ENCODE measurements at places on chromosomes 1 and 21. TPM values are rescaled to one million over a fixed set of nuclear protein-coding genes. Genes with fewer than 3 reads are reported as not detected.

DNA sequence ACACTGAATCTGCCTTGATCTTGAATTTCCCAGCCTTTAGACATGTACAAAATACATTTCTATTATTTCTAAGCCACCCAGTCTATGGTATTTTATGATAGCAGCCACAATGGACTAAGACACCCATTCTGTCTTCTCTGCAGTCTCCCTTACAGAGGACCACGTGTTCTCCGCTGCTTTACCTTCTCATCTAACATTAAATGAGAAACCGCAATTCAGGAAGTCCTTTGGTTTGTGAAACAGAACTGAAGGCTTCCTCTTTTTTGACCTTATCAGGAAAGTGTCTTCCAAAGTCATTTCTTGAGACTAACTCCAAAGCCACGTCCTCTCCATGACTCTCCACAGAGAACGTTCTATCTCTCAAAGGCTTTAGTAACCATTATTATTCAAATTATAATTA lies 560.1 kb downstream of the OMA1 start:
- DNase-seq: no peak
- no peaks in the 10 kb centered on the region for H3K36me3 ChIP-seq
- peaks cover 7% of the 10 kb centered on the region for H3K27me3 ChIP-seq
- peaks cover 3% of the 10 kb centered on the region for H3K4me1 ChIP-seq
- H3K27ac ChIP-seq: no peak overlapping the region

GRCh38 chr1:172003766-172004530 lies 162.7 kb downstream of the DNM3 start:
- H3K36me3 ChIP-seq: peaks cover 2% of the 10 kb centered on the region
- H3K27ac ChIP-seq: peak overlapping the region; percentile 17
- no peak overlapping the region for H3K4me3 ChIP-seq
- no peak for DNase-seq

GRCh38 chr1:116288201-116288598 lies 84.8 kb upstream of the ATP1A1 start:
- no peak for DNase-seq
- peaks cover 5% of the 10 kb centered on the region for H3K4me1 ChIP-seq
- no peak overlapping the region for H3K27ac ChIP-seq
- H3K4me3 ChIP-seq: no peak overlapping the region
- H3K36me3 ChIP-seq: peaks cover 9% of the 10 kb centered on the region
- H3K27me3 ChIP-seq: peaks cover 7% of the 10 kb centered on the region

DNA sequence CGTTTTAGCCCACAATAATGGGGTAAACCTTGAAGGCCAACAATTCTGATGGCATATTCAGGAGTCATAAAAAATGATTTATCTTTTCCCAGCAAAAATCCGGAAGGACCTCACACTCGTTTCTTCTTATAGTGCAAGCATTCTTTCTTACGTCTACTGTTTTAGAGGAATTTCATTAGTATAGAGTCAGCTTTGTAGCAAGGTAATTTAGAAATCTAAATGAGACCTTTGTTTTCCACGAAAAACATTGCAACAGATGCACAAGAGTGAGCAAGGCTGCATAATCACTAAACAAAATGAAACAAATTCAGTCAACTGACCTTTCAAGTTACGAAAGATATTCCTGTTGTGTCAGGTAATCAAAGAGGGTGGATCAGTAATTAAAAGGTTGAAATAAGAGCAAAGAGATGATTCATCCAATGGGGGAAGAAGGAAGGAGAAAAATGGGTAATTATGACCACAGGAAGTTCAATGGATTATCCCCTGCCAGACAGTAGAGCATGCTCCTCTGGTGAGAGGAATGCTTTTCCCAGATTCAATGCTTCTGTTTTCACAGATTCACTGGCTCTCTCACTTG lies 560 bp upstream of the CSDE1 start:
- DNase-seq: no peak
- no peaks in the 10 kb centered on the region for H3K27me3 ChIP-seq
- peaks cover 39% of the 10 kb centered on the region for H3K4me1 ChIP-seq
- H3K4me3 ChIP-seq: peak overlapping the region; percentile 99
- peak overlapping the region; percentile 99 for H3K27ac ChIP-seq
- peaks cover 10% of the 10 kb centered on the region for H3K36me3 ChIP-seq

DNA sequence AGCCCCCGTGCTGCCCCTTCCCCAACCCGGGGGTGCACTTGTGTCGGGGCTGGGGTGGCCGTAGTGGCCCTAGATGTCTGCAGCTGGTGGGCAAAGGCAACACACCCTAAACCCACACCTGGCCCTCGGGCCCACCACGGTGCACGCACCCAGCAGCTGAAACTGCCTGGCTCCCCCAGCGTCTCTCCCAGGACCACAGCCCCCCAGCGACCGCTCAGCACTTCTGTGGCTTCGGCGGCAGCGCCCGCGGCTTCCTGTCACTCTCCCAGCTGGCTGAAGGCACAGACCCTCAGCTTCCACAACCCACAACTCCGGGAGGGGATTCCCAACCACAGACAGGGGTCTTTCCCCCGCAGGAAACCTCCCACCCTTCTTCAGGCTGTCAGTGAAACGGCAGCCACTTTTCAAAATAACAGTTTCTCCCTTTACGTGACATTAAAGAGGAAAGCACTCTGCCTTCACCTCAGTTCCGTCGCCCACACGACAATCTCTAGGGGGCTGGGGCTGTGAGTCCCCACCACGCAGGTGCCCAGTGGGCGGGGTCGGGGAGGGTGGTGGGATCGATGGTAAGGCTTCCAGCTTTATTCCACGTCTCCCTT lies 40.7 kb upstream of the COL6A2 start:
- H3K36me3 ChIP-seq: no peaks in the 10 kb centered on the region
- peak overlapping the region; percentile 19 for H3K4me3 ChIP-seq
- DNase-seq: no peak
- H3K27me3 ChIP-seq: peaks cover 34% of the 10 kb centered on the region
- peaks cover 7% of the 10 kb centered on the region for H3K4me1 ChIP-seq

DNA sequence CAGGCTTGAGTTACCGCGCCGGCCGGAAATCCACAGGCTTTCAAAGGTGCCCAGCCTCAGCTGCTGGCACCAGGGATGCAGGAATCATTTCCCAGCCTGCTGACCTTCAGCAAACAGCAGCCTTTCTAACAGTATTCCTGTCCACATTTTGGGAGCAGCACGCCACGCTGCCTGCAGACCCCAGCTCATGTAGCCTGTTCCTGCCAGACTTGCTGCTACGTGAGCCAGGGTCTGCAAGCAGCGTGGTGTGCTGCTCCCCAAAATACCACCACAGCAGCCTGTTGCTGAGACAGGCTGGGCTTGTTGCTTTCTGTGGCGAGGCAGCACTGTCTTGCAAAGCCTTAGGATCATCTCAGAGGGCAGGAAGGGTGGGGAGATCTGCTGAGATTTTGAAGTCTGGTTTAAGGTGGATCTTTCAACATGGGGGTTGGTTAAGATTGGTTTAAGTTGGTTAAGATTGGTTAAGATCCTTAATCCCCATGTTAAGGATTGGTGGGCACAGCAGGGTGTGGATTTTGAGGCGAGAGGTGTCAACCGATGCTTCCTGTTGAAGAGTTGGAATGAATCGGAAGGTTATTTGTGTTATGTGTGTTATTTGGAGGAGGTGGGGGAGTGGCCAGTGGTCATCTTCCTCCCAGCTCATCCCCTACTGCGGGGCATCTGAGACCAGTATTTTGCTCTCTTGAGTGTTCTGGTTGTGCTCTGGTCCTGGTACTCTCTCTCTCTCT lies 12.9 kb downstream of the FAAH start:
- no peak for DNase-seq
- H3K4me1 ChIP-seq: peaks cover 9% of the 10 kb centered on the region
- H3K27me3 ChIP-seq: no peaks in the 10 kb centered on the region
- H3K36me3 ChIP-seq: peaks cover 4% of the 10 kb centered on the region
- no peak overlapping the region for H3K27ac ChIP-seq

- peaks cover 6% of the 10 kb centered on the region for H3K36me3 ChIP-seq
- H3K4me1 ChIP-seq: peaks cover 4% of the 10 kb centered on the region
- no peak overlapping the region for H3K4me3 ChIP-seq
- no peak overlapping the region for H3K27ac ChIP-seq
Observed at GRCh38 chr1:227225715-227226346, 92.5 kb downstream of the CDC42BPA start.

DNA sequence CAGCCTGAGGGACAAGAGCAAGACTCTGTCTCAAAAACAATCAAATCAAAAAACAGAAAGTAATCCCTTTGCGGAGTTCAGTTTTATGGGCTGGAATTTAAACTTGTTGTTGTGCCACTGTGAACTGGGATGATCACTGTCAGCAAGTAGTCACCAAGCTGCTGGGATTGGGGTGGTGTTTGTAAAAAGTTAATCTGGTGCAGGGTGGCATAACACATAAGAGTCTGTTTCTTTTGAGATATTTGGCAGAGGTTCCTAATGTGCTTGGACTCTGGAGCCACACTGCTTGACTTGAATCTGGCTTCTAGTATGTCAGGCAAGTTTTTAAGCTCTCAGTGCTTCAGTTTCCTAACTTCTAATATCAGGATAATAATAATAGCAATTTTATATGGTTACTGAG lies 6.6 kb downstream of the CLIC4 start:
- peaks cover 6% of the 10 kb centered on the region for H3K27me3 ChIP-seq
- H3K27ac ChIP-seq: no peak overlapping the region
- no peak for DNase-seq
- no peaks in the 10 kb centered on the region for H3K36me3 ChIP-seq
- no peak overlapping the region for H3K4me3 ChIP-seq

DNA sequence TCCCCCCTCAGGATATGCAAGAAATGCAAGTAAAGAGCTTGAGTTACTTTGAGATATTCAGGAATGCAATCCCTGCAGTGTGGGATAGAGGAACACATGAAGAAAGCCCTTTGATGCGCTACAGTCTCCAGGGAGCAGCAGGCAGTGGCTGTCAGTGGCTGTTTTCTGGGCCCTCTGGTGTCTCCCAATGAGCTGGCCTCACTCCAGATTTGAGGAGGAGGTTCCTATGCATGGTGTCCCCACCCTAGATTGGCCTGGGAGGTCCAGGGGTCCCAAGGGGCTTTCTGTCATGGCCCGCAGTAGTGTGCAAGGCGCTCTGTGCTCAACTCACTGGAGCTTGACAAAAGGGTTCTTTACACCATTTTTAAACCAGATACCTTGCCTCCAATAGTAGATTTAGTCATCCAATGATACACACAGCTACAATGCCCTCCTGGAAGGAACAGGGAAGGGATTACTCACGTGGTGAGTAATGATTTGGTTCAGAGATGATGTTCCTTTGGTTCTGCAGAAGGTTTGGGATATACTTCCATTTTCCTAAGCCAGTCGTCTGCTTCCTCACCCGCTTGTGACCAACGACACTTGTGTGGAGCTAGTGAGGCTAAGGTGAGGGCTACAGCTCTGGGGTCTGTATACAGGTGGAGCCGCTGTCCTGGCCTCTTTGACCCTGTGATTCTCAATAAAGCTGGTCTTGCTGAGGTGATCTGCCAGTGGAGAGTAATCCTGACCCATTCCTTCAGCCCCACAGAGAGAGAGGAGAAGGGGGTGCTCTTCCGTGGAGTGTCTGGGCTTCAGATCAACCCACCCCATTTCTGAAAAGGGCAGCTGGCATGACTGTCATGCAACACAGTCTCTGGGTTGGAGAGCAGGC lies 6.6 kb downstream of the BATF3 start:
- H3K36me3 ChIP-seq: peaks cover 3% of the 10 kb centered on the region
- DNase-seq: no peak
- no peak overlapping the region for H3K27ac ChIP-seq

DNA sequence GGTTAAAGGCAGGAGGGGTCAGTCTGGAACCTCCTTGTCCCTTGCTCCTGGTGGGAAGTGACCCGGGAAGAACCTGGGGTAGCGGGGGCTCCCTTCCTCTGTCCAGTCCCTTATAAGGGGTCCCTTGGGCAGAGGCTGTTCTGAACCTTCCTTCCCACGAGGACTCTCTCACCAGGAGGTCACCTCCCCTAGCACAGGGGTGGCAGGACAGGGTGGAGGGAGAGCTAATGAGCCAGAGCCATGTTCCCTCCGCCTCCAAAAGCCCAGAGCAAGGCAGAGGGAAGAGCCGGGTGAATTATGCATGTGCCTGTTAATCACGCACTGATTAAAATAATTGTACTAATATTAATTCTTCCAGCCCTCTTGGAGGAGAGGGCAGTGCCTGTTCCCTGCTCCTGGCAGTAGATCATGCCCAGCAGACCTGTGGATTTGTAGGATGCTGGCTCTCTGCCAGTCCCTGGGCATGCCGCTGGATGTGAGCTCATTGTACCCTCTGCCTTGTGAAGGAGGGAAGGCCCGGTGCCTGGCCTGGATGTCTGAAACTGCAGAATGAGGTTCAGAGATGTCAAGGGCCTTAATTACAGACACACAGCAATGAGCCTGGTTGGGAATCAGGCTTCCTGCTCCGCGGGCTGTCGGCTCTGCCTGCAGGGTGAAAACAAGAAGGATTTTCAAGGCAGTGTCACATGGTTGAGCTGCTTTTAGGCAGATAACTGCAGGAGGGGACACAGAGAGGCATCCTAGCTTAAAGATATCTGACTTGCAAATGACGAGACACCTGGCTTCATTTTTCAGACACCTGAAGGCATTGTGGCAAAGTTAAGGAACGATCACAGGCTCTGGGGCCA lies 68.2 kb downstream of the IGSF21 start:
- H3K36me3 ChIP-seq: no peaks in the 10 kb centered on the region
- H3K4me3 ChIP-seq: no peak overlapping the region
- no peak overlapping the region for H3K27ac ChIP-seq
- H3K27me3 ChIP-seq: peaks cover 52% of the 10 kb centered on the region

DNA sequence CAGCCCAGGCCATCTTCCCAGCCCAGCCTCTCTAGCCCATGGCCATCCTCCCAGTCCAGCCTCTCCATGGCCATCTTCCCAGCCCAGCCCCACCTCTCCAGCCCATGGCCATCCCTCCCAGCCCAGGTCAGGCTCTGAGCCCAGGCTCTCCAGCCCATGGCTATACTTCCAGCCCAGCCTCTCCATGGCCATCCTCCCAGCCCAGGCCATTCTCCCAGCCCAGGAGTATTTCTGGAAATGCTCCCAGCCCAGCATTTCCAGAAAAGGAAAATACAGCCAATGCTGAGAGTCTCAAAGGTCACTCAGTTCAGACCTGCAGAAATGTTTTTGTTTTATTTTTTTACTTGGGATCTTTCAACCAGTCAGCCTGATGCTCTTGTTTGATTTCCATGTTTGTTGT lies 70.0 kb upstream of the ZNF281 start:
- peaks cover 37% of the 10 kb centered on the region for H3K27me3 ChIP-seq
- H3K4me3 ChIP-seq: no peak overlapping the region

DNA sequence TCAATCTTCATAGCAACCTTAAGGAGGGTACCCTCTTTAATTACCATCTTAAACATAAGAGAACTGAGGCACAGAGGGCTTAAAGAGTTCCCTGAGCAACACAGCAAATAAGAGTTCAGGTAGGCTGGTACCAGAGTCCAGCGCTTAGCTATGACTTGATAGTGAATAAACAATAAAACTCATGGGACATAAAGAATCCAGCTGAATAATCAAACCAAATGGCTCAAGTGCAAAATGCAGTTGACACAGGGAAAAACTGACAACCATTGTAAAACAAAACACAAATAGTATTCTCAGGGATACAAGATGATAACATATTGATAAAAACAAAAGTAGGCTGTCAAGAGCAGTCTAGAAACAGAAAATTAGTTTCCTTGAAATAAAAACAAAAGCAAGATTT lies 176.9 kb upstream of the HMGB4 start:
- H3K36me3 ChIP-seq: peaks cover 3% of the 10 kb centered on the region
- no peak for DNase-seq
- H3K27ac ChIP-seq: no peak overlapping the region
- peaks cover 2% of the 10 kb centered on the region for H3K4me1 ChIP-seq
- peaks cover 81% of the 10 kb centered on the region for H3K27me3 ChIP-seq

GRCh38 chr1:26999440-26999987 lies 6.0 kb downstream of the TRNP1 start:
- H3K4me3 ChIP-seq: no peak overlapping the region
- H3K27ac ChIP-seq: no peak overlapping the region
- no peaks in the 10 kb centered on the region for H3K36me3 ChIP-seq
- no peak for DNase-seq
- H3K27me3 ChIP-seq: peaks cover 36% of the 10 kb centered on the region

GRCh38 chr21:26845066-26845758 lies at the start of gene ADAMTS1:
TSS of gene ADAMTS1 (minus strand) at chr21:26845409. CDS start at chr21:26844954, 455 bp downstream.
- peaks cover 29% of the 10 kb centered on the region for H3K4me1 ChIP-seq
- H3K27me3 ChIP-seq: peaks cover 69% of the 10 kb centered on the region
- DNase-seq: no peak

CD1B gene
- total RNA-seq: not detected

CCDC190 gene
- not detected for total RNA-seq

PADI1 gene
- not detected for total RNA-seq
